T-helper 1 cell treated with Interleukin-12 subunit alpha and Interleukin-12 subunit beta and Interleukin-4 antibody, amounts not matched to agents 30 ng/mL and 1 ng/mL, for 36 hours (primary cell): ENCODE measurements at places on chromosomes 4 and X. TPM values are rescaled to one million over a fixed set of nuclear protein-coding genes. Genes with fewer than 3 reads are reported as not detected.

NPY2R gene
- total RNA-seq: not detected in 2 replicates

LIMCH1 gene
- total RNA-seq: not detected in 2 replicates

COL4A6 gene
- total RNA-seq: not detected in 2 replicates

PAGE1 gene
- total RNA-seq: not detected in 2 replicates

MAGEC3 gene
- not detected in 2 replicates for total RNA-seq

PCSK1N gene
- total RNA-seq: 0.56 and 0.78 TPM in 2 replicates

PIM2 gene
- total RNA-seq: 342 and 350 TPM in 2 replicates

FGF2 gene
- 0.96 and 1.4 TPM in 2 replicates for total RNA-seq

FGF16 gene
- total RNA-seq: not detected in 2 replicates

SLC7A11 gene
- total RNA-seq: 3.7 and 4.0 TPM in 2 replicates

ETDA gene
- total RNA-seq: not detected in 2 replicates

EDA2R gene
- 5.8 and 6.6 TPM in 2 replicates for total RNA-seq

ZFP92 gene
- 2.5 TPM in 2 replicates for total RNA-seq

QRFPR gene
- not detected in 2 replicates for total RNA-seq

TMPRSS11D gene
- total RNA-seq: not detected in 2 replicates

C1QTNF7 gene
- total RNA-seq: not detected in 2 replicates

UCP1 gene
- total RNA-seq: not detected in 2 replicates
